HCT116 (cell line): ENCODE measurements at places on chromosomes 3 and 15.

GRCh38 chr15:64897345-64897985 lies 14.2 kb upstream of the ANKDD1A start:
- no peak for DNase-seq

DNA sequence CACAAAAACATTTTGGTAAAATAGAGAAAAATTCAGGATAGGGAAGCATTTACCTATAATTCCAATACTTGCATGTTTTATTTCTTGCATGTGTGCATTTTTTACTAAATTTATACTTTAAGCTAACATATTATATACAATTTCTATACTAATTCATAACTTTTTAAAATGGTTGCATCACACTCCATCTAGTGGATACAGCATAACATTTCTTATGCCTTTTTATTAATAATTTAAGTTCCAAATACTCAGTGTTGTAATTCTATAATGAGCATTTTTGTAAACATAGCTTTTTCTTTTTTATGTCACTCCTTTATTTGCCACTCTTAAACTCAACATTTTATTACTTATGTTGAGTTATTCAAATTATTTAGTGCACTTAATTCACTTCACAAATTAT lies 477.7 kb downstream of the ZBBX start:
- DNase-seq = no peak

- DNase-seq = no peak
Observed at GRCh38 chr15:70494517-70494851, 268.9 kb downstream of the UACA start.

- no peak for DNase-seq
Observed at GRCh38 chr3:189516039-189516438, 115.2 kb upstream of the TP63 start.

- DNase-seq = no peak
Observed at GRCh38 chr15:79371591-79371990, 60.5 kb upstream of the MINAR1 start.

DNA sequence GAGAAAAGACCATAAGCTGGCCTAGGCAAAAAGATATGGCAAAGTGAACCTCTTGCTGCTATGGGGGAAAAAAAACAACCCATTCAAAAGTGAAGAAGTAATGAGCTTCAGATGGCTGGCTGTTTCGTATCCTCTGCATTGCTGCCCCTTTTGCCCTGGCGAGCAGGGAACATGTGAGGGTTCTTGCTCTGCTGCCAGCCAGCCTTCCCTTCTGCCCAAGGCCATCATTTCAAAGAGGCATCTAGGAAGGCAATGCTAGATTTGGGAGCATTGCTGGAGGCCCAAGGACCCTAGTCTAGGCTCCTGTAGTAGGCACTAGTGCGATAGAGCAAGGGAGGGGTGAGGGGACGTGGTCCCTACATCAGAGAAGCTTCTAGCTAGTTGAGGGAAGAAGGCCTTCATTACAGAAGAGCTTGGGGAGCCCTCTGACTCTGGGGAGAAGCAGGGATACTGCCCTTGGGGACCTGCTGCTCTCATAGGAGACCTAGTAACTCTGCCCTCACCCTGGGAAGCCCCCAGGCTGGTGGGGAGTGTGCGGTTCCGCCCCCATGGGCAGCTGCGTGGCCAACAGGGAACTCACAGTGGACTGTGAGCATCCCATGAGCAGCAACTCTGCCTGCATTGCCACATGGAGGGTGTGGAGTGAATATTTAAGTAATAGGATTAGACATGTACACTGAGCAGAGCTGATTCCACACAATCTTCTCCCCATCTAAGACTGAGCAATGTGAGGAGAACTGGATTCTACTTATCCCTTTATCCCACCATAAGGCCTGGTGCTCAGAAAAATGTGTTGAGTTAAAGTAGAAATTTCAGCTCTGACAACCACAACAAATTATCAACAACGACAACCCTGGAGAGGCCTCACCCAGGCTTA lies 21.3 kb downstream of the ITGA11 start:
- DNase-seq = no peak

GRCh38 chr15:60124460-60125070 lies 120.5 kb downstream of the FOXB1 start:
- no peak for DNase-seq

DNA sequence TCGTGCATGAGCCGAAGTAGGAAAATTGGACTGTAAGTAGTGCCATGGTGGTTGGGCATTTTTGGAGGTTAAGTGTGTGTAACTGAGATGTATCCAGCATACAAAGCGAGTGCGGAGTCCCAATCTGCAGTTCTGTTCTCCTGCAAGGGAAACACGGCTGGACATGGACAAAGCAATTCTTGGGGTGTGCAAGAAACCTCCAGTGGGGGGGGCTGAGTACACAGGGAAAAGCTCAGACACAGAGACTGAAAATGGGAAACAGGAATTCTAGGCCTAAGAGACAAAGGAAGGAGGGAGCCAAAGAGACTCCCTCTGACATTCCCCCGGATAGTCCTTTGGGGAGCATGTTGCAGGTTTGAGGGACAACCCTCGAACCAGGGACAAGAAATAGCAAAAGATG lies 83.2 kb upstream of the PLSCR4 start:
- DNase-seq = no peak

- no peak for DNase-seq
Observed at GRCh38 chr3:157336252-157337009, 100.2 kb upstream of the PTX3 start.

- no peak for DNase-seq
Observed at GRCh38 chr3:193917158-193917557, 218.8 kb upstream of the HES1 start.

DNA sequence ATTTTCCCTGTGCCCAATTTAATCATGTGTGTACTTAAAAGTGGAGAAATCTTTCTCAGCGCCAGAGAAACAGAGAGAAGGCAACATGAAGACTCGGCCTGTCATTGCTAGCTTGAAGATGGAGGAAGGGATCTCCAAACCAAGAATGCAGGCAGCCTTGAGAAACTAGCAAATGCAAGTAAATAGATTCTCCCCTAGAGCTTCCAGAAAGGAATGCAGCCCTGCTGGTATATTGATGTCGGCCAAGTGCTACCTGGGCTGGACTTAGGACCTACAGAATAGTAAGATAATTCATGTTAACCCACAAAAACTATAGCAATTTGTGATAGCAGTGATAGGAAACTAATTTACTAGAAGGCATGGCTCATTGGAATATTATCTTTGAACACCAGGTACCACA lies 150.9 kb upstream of the ABI3BP start:
- no peak for DNase-seq

GRCh38 chr3:80157546-80157945 lies 389.7 kb upstream of the ROBO1 start:
- no peak for DNase-seq

DNA sequence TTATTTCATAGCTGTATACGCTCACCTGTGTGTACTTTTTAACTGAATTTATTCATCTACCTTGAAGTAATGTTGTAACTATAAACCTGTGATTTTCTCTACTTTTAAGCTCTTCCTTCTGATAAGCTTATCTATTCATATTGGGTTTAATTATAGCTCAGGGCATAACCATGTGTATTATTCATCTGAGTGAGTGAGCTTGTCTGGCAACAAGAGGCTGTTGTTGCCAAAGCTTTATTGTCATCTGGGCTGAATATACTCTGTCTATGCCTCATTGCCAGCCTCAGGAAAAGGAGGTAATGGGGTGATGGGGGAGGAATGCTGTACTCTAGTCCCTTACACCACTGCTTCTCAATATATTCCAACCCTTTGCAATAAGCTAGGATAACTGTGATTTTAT lies 292.4 kb downstream of the UBE2E2 start:
- DNase-seq = no peak

DNA sequence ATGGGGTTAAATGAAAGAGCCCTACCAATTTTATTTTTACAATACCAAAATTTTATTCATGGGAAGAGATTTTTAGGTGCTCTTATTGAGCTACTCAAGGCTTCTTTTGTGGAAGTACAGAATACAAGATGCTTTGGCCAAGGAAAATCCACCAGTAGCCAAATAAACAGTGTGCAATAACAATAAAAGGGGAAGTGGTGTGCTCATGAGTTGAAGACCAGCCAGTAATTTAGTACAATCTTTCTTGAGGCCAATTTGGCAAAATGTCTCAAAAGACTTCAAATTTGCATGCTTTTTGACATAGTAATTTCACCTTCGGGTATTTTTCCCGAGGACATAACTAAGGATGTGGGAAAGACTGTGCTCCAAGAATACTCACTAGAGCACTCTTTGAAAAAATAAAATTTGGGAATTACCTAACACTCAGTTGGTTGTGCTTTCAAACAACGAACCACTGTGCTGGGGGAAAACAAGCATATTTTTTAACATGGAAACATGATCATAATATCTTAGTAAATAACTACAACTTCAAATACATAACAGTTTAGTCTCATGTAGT lies 294.0 kb downstream of the DIPK2A start:
- DNase-seq = no peak

DNA sequence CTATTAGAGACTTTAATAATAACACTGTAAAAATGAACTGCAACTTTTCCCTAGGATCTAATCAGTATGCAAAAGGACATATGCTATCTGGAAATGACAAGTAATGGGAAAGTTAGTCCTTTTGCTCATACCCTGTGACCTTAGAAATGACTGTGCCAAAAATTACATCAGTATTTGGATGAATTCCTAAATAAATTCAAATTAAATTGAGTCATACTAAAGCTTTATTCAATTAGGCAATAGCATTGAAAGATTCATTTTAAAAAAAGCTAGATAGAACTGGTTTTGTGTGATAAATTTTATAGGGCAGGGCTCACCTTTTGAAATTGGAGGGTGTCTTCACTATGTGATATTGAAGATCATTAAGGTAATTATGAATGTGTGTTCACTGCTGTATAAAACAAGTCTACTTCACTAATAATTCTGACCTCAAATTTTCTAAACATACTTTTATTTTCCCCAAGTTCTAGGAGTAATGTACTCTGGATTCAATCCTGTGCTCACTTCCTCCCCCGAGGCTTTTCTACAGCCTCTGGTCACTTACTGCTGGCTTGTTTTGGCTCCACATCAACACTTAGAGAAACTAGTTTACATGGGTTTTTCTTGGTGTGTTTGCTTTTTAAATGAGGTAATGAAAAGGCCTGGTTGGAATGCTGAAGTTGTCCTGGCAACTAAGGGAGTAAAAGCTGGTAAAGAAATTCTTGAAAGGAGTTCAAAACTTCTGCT lies 44.4 kb upstream of the SPTSSB start:
- DNase-seq = no peak

DNA sequence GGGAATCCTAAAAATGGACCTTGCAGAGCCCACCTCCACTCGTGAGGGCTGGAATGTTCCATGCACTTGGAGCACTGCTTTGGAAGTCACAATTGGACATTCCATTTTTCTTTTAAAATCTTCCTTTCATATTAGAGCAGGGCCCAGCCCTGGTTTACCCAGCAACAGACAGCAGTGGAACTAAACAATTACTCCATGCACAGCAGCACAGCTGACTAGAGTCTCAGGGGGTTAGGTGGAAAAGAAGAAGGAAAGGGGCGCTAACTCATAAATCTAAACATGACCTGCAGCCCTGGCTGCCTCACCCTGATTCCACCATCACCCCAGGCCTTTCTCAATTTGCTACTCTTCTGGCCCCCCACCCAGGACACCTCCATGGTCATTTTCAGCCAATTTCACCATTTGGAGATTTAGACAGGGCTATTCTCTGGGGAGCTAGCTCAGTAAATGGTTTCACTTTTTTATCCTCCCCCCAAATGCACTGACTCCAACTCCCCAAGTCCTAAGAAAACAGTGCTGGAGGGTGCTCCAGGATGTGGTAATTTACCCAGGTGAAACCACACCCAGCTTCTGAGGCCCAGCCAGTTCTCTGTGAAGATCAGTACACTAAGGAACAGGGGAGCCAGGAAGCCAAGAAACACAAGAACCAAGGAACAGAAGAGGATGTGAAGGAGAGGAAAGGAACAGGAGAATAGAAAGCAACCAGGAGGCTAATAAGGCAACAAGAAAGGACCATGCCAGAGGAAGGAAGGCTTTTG lies 1.6 kb upstream of the LRRC31 start:
- DNase-seq = no peak

- DNase-seq = peak; percentile 22
Observed at GRCh38 chr3:180594631-180595558, 7.1 kb upstream of the TTC14 start.
